ENCODE measurements at places on chromosomes 3 and 15.
A peak's percentile ranks its signal among the peaks of the same experiment; 100 is the strongest.

GRCh38 chr15:90959028-90959595, 4.4 kb downstream of the RCCD1 start:
- DNase-seq = no peak

GRCh38 chr3:173943264-173943663, 545.7 kb downstream of the NLGN1 start:
- DNase-seq = no peak

GRCh38 chr3:168248383-168249204, 152.9 kb upstream of the GOLIM4 start:
- DNase-seq = no peak

DNA sequence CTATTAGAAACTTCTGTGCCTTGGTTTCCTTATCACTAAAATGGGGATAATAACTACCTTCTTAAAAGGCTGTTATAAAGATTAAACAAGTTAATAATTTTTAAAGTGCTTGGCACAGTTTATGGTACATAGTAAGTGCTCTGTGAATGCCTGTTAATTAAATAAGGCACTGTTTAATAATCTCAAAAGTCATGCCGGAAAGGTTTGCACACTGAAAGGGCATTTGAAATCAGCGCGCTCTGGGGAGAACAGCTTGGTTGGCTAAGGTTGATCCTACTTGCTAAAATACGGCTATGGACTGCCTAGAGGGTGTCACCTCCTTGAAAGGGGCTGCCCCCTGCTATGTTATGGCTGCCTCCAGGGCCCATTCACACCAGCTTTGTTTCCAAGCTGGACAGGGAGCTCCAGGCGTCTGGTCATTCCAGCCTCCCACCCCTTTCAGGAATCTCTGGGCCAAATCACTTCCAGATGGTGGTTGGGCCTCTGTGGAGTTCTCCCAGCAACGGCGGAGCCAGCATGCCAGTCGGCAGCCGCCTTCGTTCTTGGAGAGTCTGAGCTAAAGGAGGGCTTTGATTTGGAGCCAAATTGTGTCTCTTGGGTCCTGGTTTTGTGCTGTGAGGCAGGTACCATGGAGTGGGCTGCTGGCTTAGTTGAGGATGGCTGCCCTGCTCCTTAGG, 5.9 kb downstream of the FLNB start:
- no peak for DNase-seq

GRCh38 chr3:39388741-39389248, 5.6 kb downstream of the SLC25A38 start:
- DNase-seq = peak; percentile 24

GRCh38 chr3:86986671-86987420, 4.1 kb downstream of the VGLL3 start:
- DNase-seq = no peak

- no peak for DNase-seq
Measured at GRCh38 chr3:50612970-50613846, 1.6 kb upstream of the CISH start.

DNA sequence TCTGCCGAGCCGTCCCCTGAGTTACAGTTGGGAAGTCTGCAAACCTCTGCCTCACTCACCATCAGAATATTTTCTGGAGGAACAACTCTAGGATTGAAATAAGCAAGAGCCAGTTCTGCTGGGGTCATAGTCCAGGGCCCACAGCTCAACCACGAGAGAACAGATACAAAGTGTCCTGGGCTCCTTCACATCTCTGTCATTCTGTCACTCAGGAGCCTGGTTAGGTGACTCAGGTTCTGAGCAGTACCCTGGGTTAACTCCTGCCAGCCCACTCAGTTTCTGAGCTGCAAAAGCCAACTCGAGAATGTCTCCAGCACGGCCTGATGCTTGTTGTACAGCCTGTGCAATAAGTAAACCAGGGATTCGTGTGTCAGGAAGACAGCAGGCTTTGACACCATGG, 155.7 kb downstream of the SLCO3A1 start:
- DNase-seq = no peak

- no peak for DNase-seq
Measured at GRCh38 chr3:3881050-3881449, 81.8 kb downstream of the LRRN1 start.

GRCh38 chr3:127487196-127487595, 103.3 kb downstream of the TPRA1 start:
- DNase-seq = no peak

DNA sequence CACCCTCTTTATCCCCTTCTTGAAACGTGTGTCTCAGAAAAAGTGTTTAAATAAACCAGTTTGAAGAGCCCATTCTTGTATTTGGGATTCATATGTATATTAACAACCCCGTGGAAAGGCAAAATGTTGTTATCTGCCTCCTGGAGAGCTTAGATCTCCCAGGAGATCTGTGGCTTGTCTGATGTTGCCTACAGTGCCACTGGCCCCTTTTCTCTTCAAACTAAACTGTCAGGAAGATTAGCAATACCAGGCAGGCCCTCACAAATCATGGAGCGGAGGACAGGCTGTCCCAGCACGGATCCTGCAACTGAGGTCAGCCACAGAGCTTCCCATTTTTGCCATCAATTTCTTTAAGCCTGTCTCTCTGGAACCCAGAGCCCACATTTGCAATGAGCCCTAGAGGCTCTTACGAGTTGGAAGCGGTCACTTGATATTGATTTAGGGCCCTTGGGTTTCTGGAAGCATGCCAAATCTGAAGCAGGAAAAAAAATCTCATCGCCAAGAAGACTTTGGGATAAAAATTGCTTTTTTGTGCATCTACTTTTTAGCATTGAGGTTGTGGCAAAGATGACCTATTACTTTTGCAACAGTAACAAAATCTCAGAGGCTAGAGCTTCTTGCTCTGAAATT, 234.1 kb downstream of the OPA1 start:
- DNase-seq = no peak

DNA sequence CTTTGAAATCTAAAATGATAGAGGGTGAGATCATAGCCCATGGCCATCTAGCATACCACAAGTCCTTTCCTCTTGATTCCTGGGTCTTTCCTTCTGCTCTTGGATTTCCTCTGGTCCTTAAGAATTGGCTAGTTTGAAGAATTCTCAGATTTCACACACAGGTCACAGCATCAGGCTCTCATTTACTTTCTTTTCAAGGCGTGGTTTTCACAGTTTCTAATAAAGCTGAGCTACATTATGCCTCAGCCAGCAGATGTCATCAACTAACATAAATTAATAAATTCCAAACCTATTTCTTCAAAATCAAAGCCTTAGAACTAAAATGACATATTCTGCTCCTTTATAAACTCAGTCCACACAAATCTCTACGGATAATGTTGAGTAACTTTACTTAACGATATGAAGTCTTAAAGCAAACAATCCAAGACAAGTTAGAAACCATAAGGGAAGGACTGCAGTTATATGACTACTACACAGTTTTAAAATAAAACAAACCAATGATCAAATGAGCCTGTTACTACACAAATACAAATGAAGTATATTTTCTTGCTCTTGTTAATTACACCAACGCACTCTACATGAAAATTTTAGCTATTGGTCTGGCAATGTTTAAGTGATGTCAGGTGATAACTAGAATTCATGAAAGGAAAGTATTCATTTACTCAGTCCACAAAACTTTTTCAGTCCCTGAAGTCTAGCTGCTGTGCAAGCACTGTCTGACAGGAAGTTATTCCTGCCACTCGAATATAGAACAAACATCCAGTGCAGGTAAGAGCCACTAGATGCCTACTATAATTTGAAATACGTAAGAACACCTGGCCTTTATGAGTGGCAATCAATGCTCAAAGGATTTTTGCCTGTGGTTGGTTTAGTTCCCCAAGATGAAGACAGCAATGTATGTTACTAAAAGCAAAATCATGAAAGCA, 9.2 kb downstream of the CCDC14 start:
- DNase-seq = no peak

DNA sequence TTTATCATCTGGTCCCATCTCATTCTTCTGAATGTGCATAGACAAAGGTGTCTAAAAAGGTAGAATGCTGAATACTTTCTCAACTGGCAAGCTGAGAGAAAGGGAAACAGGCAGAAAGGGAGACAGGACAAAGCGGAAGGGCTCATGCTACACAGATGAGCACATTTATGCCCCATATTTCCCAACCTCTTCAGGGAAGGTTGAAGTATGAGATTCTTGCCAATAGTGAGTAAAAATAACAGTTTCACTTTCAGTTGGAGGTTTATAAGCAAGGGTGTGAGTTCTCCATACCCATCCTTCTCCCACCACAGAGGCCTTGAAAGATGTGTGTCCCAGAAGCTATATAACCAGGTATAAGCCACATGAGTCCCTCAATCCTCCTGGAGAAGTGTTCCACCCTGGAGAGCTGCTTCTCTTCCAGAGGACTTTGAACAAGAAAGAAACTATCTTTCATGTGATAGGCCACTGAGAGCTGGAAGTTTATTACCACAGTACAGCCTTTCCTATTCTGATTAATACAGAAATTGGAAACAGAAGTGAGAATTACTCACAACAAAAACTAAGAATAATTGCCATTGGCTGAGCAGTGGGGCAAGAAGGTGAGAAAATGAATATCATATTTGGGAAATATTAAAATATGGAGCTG, 709.4 kb upstream of the NR2F2 start:
- no peak for DNase-seq

GRCh38 chr3:78041486-78041885, 1001.6 kb downstream of the ROBO2 start:
- no peak for DNase-seq

- DNase-seq = no peak
Measured at GRCh38 chr15:57306944-57307411, 69.3 kb upstream of the CGNL1 start.

- DNase-seq = no peak
Measured at GRCh38 chr3:64079369-64080150, 56.3 kb upstream of the PSMD6 start.

- DNase-seq = no peak
Measured at GRCh38 chr15:83574345-83574744, 79.6 kb upstream of the ADAMTSL3 start.

DNA sequence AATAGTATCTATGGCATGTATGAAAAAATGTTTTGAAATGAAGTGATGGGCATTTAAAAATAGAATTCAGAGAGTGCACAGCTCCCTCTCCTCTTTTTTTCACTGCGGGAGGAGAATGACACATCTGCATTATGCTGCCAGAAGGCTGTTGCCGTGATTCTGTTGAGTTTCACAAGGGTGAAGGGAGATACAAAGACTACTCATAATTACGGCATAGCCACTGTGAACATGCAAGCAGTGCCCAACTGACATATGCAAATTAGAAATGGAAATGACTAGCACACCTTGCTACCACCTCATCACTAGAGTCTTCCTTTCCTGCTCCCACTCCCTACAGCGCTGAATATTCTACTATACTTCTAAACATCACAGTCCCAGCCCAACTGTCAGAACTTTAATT, 20.1 kb downstream of the IFT57 start:
- DNase-seq = no peak

- DNase-seq = no peak
Measured at GRCh38 chr15:80591938-80592825, 102.9 kb upstream of the ABHD17C start.

DNA sequence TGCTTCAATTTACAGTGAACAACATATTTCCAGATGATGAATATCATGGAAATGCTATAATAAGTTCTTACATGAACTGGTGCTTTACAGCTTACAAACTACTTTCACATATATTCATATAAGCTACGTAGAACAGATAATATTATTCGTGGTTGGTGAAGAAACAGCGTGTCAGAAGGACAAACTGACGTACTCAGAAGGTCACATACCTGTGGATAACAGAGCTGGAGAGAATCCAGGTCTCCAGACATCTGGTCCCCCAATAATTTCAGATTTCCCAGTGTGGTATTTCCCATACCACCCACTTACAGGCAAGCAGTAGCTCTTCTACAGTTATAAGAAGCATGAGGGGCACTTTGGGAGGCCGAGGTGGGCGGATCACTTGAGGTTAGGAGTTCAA, 156.6 kb downstream of the PLD1 start:
- DNase-seq = no peak

- DNase-seq = no peak
Measured at GRCh38 chr3:22935040-22935439, 268.1 kb upstream of the UBE2E2 start.

DNA sequence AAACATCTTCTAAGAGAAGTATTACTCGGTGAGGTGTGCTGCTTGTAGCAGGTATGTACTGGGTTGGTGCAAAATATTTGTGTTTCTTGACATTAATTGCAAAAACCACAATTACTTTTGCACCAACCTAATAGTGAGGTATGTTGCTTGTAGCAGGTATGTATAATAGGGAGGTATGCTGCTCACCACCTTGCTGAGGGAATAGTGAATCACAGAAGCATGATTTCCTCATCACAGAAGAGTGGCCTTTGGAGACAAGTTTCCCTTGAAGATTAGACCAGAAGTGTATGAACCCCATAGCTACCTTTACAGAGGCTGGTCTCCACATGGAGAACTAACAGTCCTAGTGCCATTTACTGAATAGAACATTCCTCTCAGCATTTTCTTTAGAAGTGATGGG, 15.5 kb downstream of the DCP1A start:
- no peak for DNase-seq

DNA sequence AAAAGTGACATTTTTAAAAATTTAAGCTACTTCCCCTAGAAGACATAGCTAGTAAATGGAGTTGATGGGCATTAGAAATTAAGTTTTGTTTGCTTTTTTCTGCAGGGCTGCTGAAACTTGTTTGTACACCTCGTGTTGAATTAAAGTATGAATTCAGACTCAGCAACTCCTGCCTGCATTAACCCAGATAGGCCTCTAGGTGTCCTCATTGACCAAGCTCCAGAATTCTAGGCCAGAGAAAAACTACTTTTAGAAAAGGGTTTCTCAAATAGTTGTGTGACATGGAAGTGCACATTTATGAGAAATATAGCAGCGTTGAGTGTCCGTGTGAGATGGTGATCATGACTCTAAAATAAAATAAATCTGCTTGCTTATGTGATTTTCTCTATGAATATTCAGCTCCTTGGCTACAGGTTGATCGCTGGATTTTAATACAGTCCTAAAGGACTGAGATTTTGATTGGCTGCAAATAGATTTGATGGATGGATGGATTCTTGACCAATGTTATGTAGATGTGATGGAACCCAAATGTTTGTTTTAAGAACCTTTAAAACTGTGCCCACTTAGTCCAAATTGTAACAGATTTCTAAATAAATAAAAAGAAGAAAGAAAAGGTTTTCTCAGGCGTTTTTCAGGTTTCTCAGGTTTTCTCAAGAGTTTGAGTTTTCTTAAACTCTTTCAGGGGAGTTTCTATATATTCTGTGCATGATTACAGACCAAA, 39.4 kb upstream of the LMOD3 start:
- DNase-seq = peak; percentile 64

Measured in CD4-positive, alpha-beta T cell treated with Interleukin-21 for 1 hour (primary cell).